ENCODE measurements at places on chromosomes 5 and 9.

DNA sequence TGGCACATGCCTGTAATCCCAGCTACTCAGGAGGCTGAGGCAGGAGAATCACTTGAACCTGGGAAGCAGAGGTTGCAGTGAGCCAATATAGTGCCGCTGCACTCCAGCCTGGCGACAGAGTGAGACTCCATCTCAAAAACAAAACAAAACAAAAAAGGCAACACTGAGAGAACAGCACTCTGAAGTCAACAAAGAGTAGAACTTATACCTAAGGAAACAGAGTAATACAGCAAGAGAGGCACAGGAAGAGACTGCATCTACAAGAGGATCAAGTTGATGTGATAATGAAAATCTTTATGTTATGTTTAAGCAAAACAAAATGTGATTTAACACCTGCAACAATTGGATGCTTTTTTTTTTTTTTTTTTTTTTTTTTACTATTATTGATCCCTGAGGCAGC lies 33.1 kb downstream of the FYB1 start:
- DNase-seq: no peak

DNA sequence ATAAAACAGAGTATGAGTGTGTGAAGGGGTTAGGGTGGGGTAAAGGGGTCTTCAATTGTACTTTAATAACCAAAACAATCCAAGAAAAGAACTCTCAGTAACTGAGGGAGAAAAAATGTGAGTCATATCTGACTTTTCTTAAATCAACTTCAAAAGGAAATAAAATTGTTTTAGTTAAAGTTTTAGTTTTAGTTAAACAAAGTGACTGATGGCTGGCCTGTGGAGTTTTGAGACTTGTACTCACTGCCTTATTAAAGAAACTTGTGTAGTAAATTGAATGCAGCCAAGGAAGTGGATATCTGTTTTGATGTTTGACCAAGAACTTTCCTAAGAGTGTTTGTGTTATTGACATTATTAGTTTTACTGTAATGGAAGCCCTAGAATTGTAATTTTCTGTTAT lies 2032.6 kb downstream of the MAT2B start:
- no peak for DNase-seq

DNA sequence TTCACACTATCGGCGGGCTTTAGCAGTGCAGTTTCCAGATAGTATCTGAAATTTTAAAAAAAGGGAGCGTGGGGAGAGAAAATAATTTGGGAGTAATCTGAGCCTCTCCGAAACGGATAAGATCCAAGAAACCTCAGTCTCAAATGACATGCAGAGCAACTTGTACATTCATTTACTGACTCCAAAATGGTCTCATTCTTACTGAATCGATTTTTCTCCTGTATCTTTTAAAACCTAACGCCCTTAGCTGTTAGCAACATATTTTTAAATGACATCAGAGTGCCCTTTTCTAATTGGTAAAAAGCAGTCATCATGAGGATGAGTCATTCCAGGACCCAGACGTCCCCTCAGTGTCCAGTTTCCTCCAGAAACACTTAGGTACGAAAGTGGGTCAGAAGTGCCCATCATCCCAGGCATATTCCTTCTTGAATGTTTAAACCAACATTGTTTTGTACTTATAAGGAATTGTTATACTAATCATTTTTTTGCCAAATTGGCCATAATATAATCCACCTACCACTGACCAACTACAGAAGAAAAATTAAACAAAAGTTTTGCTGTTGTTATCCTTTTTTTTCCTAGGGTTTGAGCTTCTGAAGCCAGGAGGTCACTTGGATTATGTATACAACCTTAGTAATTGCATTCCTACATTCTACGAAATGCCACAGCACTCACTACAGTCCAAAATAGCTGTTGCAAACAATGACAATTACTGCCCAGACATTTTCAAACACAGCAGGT lies 354.4 kb downstream of the ADAMTS6 start:
- no peak for DNase-seq

DNA sequence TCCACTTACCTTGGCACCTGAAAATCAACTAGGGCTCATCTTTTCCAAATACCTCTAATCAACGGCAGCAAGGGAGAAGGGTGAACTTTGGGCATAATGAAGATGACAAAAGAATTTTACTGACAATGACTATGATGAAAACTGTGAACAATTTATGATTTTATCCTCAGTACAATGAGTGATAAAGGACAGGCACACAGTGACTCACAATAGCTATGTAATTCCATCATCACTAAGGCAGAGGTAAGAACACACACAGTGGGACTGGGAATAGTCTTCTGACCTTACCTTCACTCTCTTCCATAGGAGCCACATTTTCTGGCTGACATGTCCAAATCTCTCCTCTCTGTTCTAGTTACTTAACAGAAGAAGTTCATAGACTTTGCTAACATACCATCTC lies 26.1 kb upstream of the KCNV2 start:
- no peak for DNase-seq

DNA sequence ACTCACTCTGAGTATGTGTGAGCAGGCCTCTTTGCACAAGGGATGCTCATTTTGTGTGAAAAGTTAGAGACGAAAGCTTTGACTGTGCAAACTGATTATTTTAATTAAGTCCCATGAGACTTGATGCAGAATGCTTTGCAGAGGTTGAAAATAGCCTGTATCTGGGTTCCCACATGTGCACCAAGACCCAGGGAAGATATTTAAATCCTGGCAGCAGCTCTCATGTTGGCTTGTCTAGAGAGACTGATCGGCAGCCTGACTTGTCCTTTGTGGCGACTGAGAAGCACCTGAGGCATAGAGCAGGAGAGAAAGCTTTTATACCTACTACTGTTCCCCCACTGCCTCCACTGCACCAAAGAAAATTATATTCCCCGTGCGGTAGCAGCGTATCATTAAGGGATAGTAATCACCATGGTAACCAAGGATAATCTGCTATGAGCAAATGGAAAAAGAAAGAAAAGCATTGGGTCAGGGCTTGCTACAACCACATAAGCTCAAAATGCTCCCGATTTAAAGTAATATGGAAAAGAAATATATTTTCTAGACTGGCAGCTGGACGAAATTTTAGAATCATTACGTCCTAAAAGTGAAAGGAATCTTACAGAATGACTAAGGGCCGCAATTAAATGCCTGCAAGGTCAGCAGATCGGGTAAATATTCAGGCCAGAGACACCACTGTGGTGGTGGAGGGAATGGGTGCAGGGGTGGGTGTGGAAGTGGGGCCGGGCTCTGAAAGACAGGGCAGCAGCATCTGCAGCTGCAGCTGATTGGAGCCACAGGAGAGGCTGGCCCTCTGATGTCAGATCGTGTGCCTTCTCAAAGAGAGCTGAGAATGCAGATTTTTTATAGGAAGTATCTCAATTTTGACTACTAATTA lies 135.3 kb upstream of the EPB41L4A start:
- peak; percentile 6 for DNase-seq

DNA sequence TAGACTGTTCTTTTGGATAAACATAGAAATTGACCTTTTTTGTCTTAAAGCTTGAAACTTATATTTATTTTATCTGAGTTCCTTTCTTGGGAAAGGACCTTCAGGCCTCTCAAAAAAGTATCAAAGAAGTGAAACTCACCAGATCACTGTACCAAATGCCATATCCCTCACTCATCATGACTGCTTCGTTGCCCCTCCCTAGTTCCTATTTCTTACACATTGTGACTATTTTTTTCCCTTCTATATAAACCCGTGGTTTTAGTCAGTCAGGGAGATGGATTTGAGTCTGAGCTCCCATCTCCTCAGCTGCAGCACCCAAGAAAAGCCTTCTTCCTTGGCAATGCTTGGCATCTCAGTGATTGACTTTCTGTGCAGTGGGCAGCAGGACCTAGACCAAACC lies 129.4 kb downstream of the LPAR1 start:
- no peak for DNase-seq

- no peak for DNase-seq
Observed at GRCh38 chr5:50798002-50798401, 131.6 kb downstream of the PARP8 start.

GRCh38 chr9:121345070-121345469 lies 25.0 kb downstream of the STOM start:
- DNase-seq: no peak

- no peak for DNase-seq
Observed at GRCh38 chr9:69918322-69918721, 97.7 kb downstream of the CFAP95 start.

- no peak for DNase-seq
Observed at GRCh38 chr9:83701769-83702168, 6.0 kb downstream of the UBQLN1 start.

DNA sequence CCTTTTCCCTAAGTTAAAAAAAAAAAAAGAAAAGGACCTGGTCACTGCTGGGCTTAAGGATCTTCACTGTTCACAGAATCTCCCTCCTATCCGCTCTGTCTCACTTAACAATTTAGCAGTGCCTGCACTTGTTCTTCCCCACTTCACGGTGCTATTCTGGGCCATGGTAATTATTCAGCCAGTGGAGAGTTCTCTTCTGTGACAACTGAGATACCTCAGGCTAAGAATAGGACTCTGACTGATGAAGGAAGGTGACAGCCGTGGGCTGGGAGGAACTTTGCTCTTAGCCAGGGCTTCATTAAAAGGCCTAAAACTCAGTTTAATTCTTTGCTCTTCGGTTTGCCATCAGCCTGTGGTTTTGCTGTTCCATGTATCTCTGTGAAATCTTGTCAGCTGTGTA lies 51.9 kb upstream of the ENTREP1 start:
- DNase-seq: peak; percentile 39

DNA sequence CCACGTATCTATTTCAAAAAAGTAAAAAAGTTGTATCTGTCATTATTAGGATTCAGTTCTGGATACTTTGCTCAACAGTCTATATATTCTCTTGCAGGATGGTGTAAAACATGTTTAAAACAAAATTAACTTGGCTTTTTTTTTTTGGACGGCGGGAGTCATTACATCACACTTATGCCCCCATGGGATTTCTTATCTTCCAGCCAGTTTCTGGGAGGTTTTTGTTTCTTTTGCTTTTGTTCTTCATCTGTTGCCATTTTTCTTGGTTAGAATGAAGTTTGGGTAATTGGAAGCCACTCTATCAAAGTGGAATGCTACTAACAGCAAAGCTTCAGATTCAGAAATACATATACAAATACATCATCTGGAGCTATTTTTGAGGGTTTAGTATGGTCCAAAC lies 1.8 kb upstream of the STARD4 start:
- DNase-seq: no peak

GRCh38 chr5:43694027-43694426 lies 91.0 kb downstream of the NNT start:
- no peak for DNase-seq

GRCh38 chr9:27505744-27506161 lies 18.3 kb upstream of the IFNK start:
- no peak for DNase-seq

DNA sequence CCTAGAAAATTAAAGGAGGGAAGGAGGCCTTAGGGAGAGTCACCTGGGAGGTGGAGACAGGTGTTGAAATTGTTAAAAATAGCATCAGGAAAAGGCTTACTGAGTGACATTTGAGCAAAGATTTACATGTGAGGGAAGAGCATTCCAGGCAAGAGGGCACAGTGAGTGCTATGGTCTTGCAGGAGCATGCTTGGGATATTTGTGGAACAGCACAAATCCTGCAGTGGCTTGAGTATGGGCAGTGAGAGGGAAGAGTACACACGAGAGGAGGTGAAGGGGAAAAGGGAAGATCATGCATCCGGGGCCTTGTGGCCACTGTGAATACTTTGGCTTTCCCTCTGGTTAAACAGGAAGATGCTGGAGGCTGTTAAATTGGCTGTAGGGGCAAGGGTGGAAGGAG lies 36.6 kb downstream of the ACER2 start:
- DNase-seq: peak; percentile 17

DNA sequence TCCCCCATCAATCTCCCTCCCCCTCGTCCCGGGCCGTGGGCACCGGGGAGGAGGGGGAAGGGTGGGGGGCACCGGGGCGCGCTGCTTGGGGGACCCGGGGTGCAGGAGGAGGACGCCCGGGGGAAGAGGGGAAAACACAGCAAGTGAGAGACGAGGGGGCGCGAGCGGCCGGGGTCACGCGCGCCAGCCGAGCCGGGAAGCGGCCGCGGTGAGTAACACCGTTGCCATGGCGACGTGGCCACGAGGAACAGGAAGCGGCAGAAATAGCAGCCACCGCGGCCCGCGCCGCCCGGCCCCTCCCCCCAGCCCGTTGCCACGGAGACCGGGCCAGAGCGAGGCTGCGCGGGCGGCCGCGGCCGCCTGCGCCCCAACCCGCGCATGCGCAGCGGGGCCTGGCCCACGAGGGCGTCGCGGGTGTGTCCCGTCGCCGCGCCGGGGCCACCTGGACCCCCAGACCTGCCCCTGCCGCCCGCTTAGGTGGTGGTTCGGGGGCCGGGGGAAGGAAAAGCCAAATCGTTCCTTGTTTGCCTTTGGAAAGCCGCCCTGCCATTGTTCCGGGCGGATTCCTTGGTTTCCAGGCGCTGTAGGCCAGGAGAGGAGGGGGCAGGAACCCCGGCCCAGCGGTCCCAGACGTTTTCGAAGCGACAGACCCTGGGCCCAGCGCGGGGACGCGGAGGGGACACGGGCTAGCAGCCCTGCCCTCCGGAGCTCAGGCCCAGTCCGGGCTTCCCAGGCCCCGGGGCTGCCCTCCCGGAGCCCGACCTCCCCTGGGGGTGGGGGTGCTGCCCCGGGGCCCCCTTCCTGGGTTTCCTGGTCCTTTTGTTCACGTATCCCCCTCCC lies 207.1 kb downstream of the C9orf50 start:
- peak; percentile 99 for DNase-seq

DNA sequence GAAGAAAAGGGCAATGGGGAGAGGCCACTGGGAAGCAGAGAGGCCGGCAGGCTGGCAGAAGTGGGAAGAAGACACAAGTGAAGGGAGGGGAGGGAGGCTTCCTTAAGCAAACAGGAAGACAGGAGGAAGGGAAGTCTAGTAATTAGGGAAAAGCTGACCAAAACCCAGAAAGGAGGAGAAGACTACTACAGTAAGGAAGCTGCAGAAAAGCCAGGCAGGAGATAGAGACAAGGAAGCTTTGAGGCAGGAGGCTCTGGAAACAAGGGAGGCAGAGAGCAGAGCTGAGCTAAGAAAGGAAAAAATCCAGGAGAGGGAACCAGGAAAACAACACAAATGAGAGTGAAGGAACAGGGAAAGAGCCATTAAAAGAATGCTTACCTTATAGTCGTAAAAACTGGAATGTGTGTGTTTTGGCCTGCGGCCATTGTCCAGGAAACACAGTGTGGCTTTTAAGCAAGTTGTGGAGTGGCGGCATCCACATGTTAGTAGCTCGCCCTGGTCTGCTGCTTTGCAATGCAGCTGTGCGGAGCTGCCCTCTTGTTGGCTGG lies 317.1 kb upstream of the CLINT1 start:
- DNase-seq: no peak

DNA sequence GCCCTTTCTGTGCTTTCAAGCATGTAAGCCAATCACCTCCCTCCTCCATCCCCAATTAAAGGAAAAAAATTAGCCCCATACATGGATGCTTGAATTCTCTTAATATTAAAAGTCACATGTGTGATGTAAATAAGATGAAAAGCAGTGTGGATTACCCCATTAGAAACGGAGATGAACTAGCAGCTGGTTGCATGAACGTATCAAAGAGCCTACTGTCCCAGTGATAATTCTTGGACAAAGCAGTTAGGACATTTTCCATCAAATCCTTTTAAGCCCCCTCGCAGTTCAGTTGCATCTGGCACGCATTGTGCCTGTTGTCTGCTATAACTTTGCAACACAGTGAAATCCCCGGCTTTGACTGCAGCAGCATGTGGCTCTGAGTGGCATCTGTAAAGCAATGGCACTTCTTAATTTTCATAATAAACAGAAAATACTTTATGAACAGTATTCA lies 285.6 kb downstream of the FBXL7 start:
- no peak for DNase-seq

All from NCI-H1417 (cell line).